Activated CD4-positive, alpha-beta T cell treated with anti-CD3 and anti-CD28 coated beads, Interleukin-2, amount 50 U/mL, for 48 hours (primary cell): ENCODE measurements at places on chromosomes 11 and 22.
A peak's percentile ranks its signal among the peaks of the same experiment; 100 is the strongest.

DNA sequence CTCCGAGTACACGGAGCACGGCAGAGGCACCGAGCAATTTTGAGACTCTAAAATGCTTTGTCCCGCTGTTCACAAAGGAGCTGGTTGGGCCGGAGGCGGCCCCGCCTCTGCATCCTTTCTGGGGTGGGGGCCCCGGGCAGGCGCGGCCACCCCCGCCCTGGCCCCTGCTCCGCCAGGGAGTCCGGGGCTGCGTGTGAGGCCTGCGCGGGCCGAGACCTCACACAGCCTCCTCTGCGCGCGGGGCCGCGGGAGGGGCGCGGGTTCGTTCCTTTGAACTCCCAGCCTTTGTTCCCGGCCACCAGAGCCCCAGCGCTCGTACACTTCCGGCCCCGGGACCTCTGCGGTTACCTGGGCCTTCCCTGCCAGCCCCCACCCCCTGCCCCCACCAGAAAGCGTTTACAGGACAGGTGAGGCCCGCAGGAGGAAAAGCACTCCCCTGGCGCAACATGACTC lies 1.6 kb downstream of the FGF19 start:
- no peak for DNase-seq

DNA sequence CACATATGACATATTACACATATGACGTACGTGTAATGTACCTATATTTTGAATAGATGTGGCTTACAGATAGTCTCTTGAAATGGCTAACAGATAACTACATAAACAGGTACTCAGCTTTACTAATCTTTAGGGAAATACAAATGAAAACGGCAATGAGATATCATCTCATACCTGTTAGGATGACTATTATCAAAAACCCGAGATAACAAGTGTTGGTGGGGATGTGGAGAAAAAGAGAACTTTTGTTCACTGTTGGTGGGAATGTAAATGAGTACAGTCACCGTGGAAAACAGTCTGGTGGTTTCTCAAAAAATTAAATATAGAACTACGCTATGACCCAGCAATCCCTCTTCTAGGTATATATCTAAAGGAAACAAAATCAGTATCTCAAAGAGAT lies 247.6 kb downstream of the ETS1 start:
- no peak for DNase-seq

DNA sequence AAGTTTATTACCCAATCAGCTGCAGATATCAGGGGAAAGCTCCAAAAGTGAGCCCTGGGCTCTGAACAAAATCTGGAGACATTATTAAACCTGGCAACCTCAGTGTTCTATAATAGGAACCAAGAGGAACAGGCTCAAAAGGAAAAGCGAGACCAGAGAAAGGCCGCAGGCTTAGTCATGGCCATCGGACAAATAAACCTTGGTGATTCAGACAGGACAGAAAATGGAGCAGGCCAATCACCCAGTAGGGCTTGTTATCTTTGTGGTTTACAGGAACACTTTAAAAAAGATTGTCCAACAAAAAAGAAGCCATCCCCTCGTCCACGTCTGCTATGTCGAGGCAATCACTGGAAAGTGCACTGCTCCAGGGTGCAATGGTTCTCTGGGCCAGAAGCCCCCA lies 7.7 kb upstream of the PANX1 start:
- DNase-seq: no peak

DNA sequence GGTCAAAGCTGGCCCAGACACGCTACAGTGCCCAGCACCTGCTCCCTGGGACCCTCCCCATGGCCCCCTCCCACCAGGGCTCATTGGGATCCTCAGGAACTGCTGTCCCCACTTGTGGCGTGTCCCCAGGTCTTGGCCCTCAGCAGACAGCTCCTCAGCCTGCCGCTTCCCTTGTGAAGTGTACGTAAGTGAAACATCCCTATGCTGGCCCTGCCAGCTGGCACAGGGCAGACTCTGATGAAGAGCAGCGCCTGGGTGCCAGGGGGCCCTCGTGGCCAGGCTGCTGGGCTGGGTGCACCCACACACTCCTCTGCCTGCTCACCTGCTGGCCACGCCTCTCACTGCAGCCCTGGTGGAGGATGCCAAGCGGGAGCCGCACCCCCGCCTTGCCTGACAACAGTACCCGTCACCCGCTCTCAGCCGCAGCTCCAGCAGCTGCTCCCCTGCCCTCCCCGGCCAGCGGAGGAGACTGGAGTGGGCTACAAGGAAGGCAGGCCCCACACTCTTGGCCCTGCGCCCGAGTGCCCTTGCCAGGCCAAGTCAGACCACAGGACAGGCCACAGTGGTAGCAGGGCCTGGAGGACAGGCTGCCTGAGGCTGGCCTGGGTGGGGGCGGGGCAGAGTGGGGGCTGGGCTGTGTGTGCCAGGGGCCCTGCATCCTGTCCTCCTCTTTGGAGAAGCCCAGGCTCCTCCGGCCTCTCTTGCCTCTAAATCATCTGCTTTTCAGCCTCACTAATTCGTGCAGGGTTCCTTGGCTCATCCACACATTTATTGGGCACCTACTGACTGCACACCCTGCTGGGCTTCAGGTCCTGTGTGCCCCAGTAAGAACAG lies 39.5 kb downstream of the IGF2 start:
- no peak for DNase-seq

- DNase-seq: peak; percentile 77
Observed at GRCh38 chr22:23289851-23290724, 109.8 kb downstream of the BCR start.

DNA sequence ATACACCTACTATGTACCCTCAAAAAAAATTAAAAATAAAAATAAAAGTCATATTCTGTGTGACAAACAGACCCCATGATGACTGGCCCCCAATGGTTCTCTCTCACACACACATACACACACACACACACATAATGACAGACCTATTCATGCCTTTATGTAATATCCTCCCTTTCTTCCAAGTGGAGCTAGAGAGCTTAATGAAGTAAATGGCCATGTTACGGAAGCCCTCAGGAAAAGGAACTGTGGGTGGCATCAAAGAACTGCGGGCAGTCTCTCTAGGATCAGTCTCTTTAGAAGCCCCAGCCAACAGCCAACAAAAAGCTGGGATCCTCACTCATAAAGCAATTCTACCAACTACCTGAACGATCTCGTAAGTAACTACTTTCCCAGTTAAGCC lies 125.5 kb downstream of the SIK3 start:
- DNase-seq: no peak

DNA sequence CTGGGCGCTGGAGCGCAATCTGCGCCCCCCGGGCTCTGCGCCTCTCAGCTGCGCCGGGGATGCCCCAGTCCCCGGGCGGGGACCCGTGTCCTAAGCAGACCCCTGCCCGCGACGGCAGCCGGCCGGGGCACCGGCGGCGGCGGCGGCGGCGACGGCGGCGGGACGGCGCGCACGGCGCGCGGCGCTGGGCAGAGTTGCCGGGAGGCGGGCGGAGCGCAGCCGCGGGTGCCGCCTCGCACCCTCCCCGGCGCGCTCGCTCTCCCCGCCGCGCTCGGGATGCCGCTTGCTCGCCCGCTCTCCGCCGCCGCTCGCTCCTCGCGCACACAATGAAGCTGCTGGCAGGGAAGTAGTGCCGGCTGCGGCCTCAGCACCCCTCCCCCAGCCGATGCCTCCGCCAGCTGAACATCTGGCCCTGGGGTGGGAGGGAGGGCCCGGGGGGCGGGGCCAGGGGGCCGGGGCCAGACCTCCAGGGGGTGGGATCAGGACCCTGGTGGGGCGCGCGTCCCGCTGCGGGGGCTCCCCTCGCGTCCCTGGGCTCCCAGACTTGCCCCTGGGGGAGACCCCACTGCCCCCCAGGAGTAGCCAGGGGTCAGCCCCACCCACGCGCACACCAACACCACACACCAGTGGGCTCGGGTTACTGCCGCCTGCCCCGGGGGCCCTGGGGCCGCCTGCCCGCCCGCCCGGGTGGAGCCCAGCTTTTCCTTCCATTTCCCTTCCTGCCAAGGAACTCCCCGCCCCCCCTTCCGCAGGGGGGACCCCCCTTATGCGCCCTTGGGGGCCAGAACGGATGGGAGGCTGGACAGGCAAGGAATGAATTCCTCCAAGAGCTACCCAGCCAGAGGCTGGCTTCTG lies at the start of gene RCOR2:
TSS of gene RCOR2 (minus strand) at position 328 of the 855 bp plus-strand sequence. CDS start 708 bp downstream, outside the sequence.
- DNase-seq: peak; percentile 67

DNA sequence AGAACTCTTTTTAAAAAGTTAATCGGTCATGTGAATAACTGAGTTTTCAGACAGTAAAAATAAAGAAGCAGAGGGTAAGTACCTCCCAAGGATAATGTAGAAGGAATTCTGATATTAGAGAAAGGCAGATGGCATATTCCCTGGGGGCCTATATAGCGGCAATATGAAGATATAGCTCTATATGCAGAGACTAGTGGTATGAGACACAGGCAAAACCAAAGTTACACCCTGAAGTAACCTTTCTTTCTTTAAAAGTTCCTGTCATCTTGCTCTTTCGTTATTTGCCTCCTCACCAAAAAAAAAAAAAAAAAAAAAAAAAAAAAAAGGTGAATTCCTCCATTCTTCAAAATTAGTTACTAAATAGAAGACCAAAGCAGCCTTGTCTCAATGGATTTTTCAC lies 76.2 kb upstream of the ARHGAP32 start:
- DNase-seq: no peak

DNA sequence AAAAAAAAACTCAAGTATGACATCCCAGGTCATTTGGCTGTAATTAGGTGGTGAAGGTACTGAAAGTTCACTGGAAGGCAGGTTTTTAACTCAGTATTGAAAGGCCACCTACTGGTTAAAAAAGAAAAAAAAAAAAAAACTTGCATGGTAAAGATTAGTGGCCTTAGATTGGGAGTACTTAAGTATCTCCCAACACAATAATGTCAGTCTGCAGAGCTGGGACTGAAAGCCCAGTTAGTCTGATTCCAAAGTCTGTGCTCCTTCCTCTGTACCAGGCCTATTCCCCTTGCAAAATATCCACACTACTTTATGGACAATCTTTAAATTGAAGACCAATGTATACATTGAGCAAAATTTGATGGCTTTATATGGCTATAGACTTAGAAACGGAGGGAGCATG lies 85.5 kb downstream of the NOX4 start:
- DNase-seq: no peak

DNA sequence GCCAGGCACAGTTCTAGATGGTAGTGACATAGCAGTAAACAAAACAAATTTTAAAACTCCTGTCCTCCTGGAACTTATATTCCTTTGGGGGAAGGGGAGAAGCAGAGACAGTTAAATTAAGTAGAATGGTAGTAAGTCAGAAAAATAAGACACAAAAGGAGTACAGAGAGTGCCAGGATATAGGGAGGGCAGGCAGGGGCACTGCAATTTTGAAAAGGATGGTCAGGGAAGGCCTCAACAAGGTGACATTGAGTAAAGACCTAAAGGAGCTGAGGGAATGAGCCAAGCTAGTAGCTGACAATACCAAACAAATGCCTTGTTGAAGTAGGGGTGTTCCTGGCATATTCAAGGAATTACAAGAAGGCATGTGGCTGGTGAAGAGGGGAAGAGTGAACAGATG lies 10.2 kb downstream of the NUP160 start:
- DNase-seq: no peak

GRCh38 chr11:57482782-57483561 lies 22.6 kb downstream of the RTN4RL2 start:
- peak; percentile 65 for DNase-seq

DNA sequence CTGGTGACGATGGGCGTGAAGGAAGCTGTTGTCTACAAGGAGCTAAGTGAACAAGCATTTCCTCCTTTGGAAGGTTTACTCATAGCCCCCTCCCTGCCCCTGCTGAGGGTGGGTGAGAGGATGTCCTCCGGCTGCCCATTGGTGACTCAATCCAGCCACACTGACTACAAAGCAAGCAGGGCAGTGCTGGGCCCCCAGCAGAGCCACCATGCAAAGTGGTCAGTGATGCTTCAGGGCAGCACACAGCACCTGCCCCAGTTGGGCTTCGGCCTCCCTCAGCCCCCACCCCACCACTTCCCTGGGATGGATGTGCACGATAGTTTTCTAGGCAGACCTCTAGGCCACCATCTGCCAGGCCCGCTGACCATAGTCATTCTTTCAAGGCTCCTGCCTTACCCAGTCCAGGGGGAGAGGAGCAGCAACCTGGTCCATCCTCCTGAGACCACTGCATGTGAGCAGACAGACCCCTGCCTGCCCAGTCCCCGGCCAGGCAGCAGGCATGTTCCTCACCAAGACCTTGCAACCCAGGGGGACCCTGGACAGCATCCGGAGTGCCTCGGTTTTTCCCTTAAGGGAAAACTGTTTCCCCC lies 125.1 kb downstream of the BCR start:
- DNase-seq: no peak

GRCh38 chr22:23038902-23039301 lies 31.4 kb upstream of the GNAZ start:
- no peak for DNase-seq
